Neuronal stem cell (in vitro differentiated cells): ENCODE measurements at places on chromosomes 7 and 10.
A peak's percentile ranks its signal among the peaks of the same experiment; 100 is the strongest.

DNA sequence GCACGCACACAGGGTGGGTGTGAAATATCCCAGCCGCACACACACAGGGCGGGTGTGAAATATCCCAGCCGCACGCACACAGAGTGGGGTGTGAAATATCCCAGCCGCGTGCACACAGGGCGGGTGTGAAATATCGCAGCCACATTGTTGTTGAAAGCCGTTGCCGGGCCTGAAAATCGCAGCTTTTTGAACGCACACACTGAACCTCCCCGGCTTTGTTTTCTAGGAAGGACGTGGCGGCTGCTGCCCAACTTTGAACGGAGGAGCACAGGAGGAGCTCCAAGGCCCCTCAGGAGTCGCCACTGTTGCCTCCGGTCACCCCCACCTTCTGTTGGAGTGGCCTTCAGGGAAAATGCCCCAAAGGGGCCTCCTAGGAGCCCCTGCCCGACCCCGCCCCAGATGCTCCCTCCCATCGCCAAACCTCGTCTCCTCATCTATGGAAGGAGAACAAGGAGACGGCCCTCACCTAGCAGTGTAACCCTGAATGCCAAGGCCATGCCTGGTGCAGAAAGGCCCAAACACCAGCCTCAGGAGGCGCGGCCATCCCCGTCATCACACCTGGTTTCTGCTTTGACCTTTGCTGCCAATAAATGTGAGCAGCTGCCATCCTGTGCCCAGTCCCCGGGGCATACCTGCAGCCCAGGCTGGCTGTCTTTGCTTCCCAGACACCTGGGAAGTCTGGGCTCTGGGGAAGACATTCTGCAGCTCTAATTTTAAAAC, 318.6 kb downstream of the PTPRN2 start:
- no peak overlapping the region for H3K27ac ChIP-seq
- no peak for DNase-seq
- H3K4me1 ChIP-seq, result no peaks in the 10 kb centered on the region
- no peaks in the 10 kb centered on the region for H3K27me3 ChIP-seq
- H3K36me3 ChIP-seq, result no peaks in the 10 kb centered on the region
- H3K4me3 ChIP-seq, result no peak overlapping the region

- H3K27me3 ChIP-seq, result no peaks in the 10 kb centered on the region
- H3K4me1 ChIP-seq, result peaks cover 30% of the 10 kb centered on the region
- peaks cover 10% of the 10 kb centered on the region for H3K36me3 ChIP-seq
- no peak overlapping the region for H3K27ac ChIP-seq
- DNase-seq, result no peak
- H3K4me3 ChIP-seq, result no peak overlapping the region
Observed at GRCh38 chr7:139648941-139649425, 125.5 kb downstream of the CLEC2L start.

DNA sequence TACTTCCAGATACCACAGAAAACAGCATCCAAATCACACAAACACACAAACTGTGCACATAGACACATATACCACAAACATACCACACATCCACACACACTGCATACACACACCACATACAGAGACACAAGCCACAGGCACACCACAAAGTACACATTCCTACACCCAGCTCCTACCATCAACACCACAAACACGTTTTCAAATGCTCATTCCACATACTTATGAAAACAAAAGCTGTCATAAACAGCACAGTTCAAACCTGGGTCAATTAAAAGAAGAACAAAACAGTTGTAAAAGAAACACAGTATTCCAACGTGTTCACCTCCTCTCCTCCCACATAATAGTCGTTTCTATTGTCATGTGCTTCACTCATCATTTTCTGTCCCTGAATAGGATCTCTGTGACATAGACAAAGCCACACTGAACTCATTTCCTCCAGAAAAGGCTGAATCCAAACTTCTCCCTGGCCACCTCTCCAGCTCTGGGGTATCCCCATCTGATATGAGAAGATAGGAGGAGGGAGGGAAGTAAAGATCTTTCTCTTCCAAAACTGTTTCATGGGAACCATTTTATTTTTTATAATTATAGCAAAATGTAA, 89.2 kb downstream of the CXCL12 start:
- H3K27ac ChIP-seq, result no peak overlapping the region
- H3K27me3 ChIP-seq, result no peaks in the 10 kb centered on the region
- H3K36me3 ChIP-seq, result peaks cover 1% of the 10 kb centered on the region

DNA sequence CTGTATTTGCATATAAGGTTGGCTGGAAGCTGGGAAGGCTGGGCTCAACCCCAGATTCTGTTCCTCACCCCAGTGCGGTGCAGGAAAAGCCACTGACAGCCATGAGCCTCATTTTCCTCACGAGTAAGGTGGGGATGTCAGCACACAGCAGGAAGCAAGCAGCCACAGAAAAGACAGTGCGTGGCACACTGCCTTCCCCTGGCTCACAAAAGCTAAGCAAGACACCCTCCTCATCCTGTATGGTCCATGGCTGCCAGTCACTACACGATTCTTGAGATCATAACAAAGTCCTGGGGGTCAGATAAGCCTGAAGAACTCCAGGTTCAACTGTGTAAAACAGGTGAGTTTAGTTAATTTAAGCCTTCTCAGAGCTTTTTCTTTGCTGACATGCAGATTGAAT, 28.9 kb upstream of the DDC start:
- H3K36me3 ChIP-seq, result peaks cover 81% of the 10 kb centered on the region
- DNase-seq, result no peak
- no peaks in the 10 kb centered on the region for H3K4me1 ChIP-seq
- H3K27ac ChIP-seq, result no peak overlapping the region
- H3K4me3 ChIP-seq, result no peak overlapping the region

GRCh38 chr7:151225948-151226510, 976 bp downstream of the ABCF2 start:
- DNase-seq, result no peak
- H3K4me3 ChIP-seq, result peak overlapping the region; percentile 84

DNA sequence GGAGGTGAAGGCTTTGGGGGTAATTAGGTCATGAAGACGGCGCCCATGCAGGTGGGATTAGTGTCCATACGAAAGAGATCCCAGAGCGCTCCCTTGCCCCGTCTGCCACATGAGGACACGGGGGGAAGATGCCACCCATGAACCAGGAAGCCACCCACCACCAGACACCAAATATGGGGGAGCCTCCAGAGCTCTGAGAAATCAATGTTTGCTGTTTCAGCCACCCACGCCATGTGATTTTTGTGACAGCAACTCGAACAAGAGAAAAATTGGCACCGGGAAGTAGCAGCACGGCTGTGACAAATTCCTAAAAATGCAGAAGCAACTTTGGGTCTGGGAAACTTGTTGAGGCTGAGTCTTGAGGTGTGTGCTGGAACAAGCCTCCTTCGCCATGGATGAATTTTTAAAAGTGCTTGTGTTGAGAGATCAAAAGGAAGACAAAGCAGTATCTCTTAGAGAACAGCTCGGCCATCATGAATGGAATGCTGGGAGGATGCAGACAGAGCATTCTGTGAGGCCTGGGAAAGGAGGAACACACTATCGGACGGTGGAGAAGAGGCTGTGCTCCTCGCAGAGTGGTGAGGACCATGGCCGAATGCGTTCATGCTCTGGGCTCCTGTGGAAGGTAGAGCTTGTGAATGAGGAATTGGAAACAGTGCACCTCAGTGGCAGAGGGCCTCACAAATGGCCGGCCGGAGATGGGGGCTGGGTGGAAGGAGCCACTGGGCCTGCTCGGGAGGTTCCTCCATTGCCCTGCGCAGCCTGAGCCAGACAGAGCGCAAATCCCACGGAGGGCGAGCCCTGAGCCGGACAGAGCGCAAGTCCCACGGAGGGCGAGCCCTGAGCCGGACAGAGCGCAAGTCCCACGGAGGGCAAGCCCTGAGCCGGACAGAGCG, 277.5 kb downstream of the PTPRN2 start:
- no peaks in the 10 kb centered on the region for H3K4me1 ChIP-seq
- no peak overlapping the region for H3K4me3 ChIP-seq
- no peaks in the 10 kb centered on the region for H3K36me3 ChIP-seq
- no peak overlapping the region for H3K27ac ChIP-seq
- H3K27me3 ChIP-seq, result no peaks in the 10 kb centered on the region

- DNase-seq, result no peak
- H3K27ac ChIP-seq, result no peak overlapping the region
- no peaks in the 10 kb centered on the region for H3K4me1 ChIP-seq
- H3K4me3 ChIP-seq, result no peak overlapping the region
Observed at GRCh38 chr10:93493162-93493561, 3.2 kb upstream of the CEP55 start.

DNA sequence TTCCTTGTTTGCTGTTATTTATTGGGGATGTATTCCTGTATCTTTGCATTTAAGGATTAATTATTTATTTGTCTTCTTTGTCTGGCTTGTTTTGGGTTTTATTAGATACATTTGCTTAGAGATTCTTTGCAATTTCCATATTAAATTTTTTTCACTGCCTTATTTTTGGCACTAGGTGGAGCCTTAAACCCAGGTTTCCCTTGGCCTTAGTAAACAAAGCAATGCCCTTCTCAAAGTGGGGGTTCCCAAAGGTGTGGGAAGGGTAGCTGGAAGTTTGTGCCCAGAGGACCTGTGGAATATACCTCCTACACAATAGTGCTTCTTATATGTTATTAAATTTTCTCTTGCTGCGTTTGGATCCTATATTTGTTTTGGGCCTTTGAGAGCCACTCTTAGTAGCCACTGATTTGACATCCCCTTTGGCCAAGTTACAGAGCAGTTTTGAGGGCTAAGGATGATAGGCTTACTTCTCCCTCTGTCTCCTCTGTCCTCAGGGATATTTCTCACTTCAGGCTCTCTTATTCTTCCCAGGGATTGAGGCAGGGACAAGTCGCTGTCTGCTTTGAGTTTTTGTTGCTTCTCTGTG, 162.3 kb downstream of the ITGB1 start:
- no peaks in the 10 kb centered on the region for H3K27me3 ChIP-seq
- no peaks in the 10 kb centered on the region for H3K4me1 ChIP-seq
- no peak overlapping the region for H3K27ac ChIP-seq
- H3K36me3 ChIP-seq, result no peaks in the 10 kb centered on the region
- DNase-seq, result peak; percentile 14

GRCh38 chr10:77715088-77715487, 77.5 kb upstream of the KCNMA1 start:
- no peaks in the 10 kb centered on the region for H3K36me3 ChIP-seq
- no peak overlapping the region for H3K4me3 ChIP-seq
- DNase-seq, result no peak
- no peaks in the 10 kb centered on the region for H3K27me3 ChIP-seq

DNA sequence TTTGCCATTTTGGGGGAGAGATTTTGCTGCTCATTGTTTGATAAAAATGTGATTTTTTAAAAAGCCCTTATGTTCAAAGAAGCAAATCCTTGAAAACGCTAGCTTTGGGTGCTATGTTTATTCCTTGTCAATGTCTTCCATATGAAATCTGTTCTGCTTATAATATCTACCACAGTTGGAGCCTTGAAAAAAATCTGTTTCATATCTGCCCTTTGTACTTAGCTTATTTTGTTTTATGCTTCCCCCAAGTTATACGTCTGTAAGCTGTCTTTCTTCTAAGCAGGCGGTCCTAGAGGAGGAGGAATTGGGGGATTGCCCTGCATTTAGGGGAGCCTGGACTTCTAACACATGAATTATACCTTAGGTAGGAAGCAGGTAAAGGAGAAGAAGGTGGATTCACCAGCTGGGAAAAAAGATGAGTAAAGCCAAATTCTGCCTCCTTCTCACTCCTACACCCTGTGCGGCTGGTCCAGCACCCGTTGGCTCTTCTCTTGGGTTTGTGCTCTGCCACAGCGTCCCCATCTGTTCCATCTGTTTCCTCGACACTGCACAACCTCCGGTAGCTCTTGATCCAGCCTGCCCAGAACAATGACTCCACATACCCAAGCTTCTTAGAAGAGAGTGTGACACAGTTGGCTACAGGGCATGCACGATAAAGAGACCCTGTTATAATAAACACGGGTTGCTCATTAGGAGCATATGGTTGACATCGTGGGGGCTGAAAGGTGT, 31.9 kb upstream of the NEUROD6 start:
- DNase-seq, result no peak
- H3K4me1 ChIP-seq, result peaks cover 9% of the 10 kb centered on the region
- H3K36me3 ChIP-seq, result no peaks in the 10 kb centered on the region
- no peak overlapping the region for H3K27ac ChIP-seq
- H3K27me3 ChIP-seq, result no peaks in the 10 kb centered on the region
